ENCODE measurements at places on chromosomes 11 and 22.

DNA sequence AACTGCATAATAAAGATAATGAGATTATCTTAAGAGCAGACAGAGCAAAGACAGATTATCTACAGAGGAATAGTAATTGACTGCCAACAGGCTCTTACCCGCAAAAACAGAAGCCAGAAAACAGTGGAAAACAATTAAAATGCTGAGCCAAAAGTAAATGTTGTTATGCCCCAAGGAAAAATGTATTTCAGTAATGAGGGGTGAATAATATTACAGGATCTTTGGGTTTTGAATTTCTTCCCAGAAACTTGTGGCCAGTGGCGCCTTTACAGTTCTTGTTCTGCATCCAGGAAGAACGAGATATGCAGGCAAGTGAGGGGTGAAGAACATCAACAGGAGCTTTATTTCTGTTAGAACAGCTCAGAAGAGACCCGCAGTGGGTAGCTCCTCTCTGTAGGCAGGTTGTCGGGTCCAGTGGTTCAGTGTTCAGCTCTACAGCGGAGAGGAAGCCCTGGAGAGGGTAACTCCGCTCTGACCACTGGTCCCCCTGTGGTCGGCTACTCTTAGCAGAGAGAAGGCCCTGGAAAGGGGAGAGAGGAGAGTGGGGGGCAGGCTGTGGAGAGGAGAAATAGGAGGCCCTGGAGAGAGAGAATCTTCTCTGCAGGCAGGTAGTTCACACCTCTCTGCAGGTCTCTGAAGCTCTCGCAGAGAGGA, 51.8 kb upstream of the SC5D start:
- DNase-seq, result no peak

GRCh38 chr22:43385770-43386641, 25.8 kb upstream of the MPPED1 start:
- peak; percentile 88 for DNase-seq

DNA sequence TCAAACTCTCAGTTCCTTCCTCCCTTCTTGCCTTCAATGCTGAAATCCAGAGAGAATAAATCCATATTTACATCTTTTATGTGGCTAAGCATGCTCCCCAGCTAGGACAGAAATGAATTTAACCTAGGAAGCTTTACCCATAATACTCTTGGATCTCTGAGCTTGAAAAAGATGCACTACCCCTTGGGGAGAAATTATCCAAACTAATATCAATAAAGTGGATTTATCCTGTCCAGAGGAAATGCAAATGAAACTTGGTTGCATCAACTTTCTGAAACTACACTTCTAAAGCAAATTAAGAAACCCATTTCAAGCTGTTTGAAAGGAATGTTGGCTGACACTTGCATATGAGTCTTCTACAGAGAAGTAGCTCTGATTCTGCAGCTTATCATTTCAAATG, 347.9 kb downstream of the TTC28 start:
- no peak for DNase-seq

DNA sequence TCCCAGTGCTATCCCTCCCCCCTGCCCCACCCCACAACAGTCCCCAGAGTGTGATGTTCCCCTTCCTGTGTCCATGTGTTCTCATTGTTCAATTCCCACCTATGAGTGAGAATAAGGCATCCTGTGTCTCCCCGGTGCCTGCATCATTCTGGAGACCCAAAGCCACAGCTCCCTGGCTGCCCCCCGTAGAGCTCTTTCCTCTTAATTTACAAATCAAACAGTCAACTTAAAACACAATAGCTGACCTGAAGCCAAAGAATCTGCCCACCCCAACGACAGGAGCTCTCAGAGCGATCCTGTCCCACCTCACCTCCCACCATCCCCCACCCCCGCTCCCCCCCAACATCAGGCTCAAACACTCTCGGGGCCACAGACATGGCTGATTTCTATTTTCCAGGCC, 558.3 kb downstream of the BRD1 start:
- peak; percentile 12 for DNase-seq

DNA sequence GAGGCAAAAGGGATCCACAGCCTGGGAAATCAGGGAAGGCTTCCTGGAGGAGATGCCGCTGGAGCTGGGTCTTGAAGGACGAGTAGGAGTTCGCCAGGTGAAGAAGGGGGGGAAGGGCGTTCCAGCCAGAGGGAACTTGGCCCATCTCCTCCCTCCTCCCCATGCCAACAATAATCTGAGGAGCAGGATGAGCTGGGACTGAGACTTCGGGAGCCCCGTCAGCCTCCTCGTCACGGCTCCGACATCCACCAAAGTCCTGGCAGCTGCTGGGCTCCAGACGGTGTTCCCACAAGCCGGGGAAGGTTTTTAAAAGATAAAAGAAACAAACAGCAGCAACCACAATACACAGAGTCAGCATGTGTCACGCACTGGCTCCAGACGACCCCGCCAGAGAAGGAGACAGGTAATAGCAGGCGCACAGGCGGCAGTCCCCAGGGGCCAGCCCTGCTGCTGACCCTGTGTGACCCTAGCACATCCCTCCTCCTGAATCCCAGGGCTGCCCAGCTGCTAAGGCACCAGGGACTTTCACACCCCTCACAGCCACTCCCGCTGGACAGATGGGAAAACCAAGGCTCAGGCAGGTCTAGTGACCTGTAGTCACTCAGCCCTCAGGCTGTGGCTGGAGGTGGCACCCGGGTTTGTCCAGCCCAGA, 37.3 kb downstream of the NUP50 start:
- no peak for DNase-seq

GRCh38 chr11:61124574-61125309, 22.5 kb downstream of the CD5 start:
- DNase-seq, result no peak

GRCh38 chr11:63961608-63962412, 12.6 kb upstream of the COX8A start:
- no peak for DNase-seq

DNA sequence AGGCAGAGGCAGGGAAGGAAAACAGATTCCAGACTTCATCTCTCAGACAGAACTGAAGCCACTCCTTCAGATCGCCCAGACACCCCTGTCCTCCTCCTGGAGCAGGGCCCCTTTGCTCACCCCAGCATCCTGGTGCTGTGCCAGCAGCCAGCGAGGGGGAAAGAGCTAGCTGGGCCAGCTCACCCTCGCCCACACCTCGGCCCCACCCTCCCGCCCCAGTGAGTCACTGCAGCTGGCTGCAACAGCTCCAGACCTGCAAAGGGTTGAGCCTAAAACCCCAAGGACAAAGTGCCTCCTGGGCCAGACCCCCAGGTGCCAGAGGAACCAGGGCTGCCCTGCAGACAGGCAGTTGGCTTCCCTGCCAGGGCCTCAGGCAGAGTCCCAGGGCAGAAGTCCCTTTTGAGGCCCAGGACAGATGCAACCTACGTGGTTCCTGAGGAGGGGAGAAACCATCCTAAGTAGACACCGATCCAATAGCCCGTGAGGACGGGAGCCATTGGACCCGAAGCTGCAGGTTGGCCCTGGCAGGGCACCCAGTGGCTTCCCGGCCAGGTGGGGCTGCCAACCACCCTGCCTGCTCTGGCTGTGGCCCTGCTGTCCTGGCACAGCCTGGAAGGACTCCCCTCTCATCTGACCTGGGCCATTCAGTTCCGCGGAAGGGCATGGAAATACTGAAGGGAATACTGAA, 7.2 kb downstream of the AHNAK start:
- DNase-seq, result peak; percentile 82

GRCh38 chr11:122656073-122656630, 630 bp downstream of the UBASH3B start:
- peak; percentile 77 for DNase-seq

DNA sequence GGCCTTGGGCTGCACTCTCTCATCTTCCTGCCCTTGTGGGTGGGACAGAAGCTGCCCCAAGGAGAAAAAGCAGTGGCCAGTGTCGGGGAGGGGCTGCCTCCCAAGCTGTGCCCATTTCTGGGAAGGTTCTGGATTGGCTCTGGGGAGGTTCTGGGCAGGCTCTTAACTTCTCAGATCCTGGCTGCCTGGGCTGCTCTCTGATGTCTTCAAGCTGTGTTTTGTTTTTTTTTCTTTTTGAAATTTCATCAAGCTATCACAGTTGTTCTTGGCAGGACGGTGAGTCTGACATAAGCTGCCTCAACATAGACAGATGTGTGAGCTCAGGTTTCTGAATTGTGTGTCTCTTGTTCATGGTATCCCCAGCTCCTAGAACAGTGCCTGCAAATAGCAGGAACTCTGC, 1032.0 kb downstream of the BRD1 start:
- DNase-seq, result no peak

DNA sequence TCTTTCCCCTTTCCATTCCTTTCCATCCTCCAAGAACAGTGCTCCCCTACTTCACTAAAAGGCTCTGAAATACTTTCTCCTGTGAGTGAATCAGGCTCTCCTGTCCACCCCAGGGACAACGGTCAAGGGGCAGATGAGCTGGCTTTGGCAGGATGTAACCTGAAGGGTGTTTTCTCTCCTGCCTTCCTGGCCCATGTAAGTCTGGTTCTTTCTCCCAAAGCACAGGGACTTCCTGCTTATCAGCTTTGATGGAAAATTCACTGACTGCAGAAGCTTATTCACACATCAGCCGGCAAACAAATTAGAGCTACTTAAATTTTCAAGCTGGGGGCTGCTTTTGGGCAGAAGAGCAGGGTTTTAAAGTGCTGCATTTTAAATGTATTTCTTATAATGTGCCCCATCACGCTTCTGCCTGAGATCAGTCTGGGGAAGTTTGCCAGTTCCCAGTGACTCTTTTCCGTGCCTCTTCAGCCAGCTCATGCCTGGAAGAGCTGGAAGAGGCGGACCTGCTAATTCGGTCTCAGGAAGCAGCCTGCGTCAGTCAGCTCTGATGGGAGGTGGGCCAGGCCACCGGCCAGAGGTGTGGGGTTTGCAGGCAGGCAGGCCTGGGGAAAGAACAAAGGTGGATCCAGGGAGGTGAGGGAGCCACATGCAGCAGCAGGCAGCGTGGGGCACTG, 140.4 kb upstream of the TBCEL start:
- no peak for DNase-seq
